ENCODE measurements at places on chromosomes 16 and 17.

DNA sequence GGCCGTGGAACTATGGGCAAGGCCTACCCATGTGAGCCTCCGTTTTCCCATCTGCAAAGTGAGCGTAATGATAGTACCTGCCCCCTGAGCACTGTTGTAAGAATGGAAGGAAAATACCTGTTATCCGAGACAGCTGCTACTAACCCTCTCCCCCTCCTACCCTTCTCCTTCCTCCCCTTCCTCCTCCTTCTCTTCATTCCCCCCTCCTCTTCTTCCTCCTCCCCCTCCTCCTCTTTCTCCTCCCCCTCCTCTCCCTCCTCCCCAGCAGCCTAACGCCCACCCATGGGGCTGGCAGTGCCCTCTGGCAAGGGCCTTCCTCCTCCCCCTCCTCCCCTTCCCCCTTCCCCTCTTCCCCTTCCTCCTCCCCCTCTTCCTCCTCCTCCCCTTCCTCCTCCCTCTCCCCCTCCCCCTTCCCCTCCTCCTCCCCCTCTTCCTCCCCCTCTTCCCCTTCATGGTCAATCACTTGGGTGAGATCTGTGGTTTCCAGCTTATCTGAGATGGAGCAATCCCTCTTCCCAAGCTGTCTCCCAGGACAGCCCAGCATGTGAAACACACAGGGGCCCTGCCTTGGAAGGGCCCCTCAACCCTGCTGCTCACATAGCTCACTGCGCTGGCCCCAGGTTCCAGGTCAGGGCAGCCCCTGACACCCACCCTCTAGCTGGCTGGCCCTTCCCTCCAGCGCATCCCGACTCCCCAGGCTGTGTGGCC lies 6.4 kb downstream of the ZFPM1 start:
- DNase-seq: no peak

- peak; percentile 92 for DNase-seq
These were observed 65.0 kb downstream of the PARN start for GRCh38 chr16:14564861-14565687.

DNA sequence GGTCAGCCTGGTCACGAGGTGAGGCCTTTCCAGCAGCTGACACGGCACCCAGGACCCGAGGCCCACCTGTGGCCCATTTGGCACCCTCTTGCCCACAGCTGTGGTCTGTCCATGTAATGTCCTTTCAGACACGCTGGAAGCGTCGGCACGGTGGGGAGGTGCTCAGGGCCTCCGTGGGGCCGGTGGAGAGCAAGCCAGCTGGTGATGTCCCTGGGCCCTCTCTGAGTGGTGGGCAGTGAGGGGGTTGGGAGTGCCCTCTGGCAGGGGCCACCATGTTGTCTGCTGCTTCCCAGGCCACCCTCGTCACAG lies 97.3 kb upstream of the ZNF469 start:
- no peak for DNase-seq

DNA sequence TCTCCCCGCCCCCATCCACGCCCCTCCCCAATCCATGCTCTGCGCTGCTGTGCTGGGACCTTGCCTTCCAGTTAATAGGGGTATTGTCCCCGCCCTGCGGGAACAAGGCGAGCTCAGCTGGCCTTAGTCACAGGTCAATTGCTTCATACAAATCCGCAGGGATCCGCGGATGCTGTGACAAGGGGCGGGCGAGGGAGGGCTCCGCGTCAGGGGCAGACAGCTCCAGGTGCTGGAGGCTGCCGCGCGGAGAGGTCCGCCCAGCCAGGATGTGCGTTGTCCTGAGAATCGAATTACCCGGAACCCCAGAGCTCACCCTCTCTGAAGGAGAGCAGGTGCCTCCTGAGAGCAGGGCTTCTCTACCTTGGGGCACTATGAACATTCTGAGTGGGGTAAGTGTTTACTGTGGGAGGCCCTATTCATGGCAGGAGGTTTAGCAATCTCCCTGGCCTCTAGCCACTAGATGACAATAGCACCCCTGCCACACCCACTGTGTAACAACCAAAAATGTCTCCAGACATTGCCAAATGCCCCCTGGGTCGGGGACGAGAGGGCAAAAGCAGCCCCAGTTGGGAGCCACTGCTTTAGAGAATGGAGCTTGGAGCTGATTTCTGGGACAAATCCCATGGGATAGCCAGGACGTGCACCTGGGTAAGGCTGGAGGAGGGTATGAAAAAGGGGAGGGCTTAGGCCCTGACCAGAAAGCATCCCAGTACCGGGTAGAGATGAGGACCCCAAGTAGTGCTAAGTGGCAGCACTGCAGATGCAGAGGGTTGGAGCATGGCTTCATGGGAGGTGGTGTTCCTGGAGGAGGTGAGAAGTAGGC lies 138.2 kb downstream of the CYLD start:
- peak; percentile 4 for DNase-seq

DNA sequence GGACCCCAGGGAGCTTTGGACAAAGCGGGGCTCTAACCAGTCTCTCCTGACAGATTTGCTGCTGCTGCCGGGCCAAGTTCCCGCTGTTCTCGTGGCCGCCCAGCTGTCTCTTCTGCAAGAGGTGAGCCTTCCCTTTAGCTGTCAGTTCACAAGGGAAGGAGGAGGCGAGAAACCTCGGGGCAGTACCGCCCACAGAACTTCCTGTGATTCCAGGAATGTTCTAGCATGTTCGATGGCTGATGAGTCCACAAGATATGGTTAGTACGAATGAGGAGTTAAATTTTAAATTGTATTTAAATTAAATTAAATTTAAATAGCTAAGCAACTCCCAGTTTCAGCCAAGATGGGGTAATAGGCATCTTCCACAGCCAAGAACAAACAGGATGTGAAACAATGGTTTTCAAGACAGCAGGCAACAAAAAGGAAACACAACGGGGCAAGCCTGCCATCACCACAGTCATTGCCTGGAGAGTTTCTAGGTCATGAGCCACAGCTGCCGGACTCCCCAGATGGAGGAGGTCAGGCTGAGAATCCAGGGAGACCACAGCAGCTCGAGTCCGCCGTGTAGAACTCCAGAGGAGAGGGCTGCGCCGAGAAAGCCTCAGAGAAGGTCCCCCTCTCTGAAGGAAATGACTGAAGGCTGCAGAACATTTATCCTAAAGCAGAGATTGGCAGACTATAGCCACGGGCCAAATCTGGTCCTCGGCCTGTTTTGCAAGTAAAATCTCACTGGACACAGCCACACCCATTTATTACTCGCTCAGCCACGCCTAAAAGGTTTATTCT lies 9.5 kb upstream of the TCF25 start:
- DNase-seq: no peak

Data from NCI-H1417 (cell line).